ENCODE measurements at places on chromosomes 6 and 20. TPM values are rescaled to one million over a fixed set of nuclear protein-coding genes. Genes with fewer than 3 reads are reported as not detected.

Gene SLC32A1
- not detected for total RNA-seq

Gene MOCS1
- 8.4 TPM for total RNA-seq

Gene KCNK15
- 8.5 TPM for total RNA-seq

Gene PLEKHG1
- 3.7 TPM for total RNA-seq

Gene MEP1A
- total RNA-seq: not detected

Gene AKAP12
- 196 TPM for total RNA-seq

Gene SEMG2
- not detected for total RNA-seq

Gene IL20RA
- total RNA-seq: 0.90 TPM

Gene GHRH
- not detected for total RNA-seq

Gene ZFP64
- total RNA-seq: 21.9 TPM

Gene CTAGE9
- not detected for total RNA-seq

Gene SLC25A27
- total RNA-seq: 6.2 TPM

Gene TRMT6
- total RNA-seq: 4.1 TPM

Gene STMND1
- not detected for total RNA-seq

Gene AKAP7
- total RNA-seq: 5.4 TPM

Gene NR2E1
- not detected for total RNA-seq

Gene RALGAPB
- 49.0 TPM for total RNA-seq

Gene ACTL10
- total RNA-seq: 2.5 TPM

Gene HMGCLL1
- not detected for total RNA-seq

Gene NKX2-2
- not detected for total RNA-seq

Gene CAGE1
- 0.33 TPM for total RNA-seq

Gene EPHA7
- 1.5 TPM for total RNA-seq

Gene TREML1
- not detected for total RNA-seq

Gene TULP1
- total RNA-seq: not detected

Gene PDYN
- total RNA-seq: not detected

Gene PRPF6
- total RNA-seq: 120 TPM

Gene PLCB1
- 46.5 TPM for total RNA-seq

Gene CFAP206
- total RNA-seq: 0.27 TPM

Gene TMEM74B
- total RNA-seq: not detected

Gene SPTLC3
- total RNA-seq: 6.8 TPM

Gene OR2H1
- total RNA-seq: not detected

Gene ADGB
- total RNA-seq: not detected

Gene SRXN1
- 67.9 TPM for total RNA-seq

Gene OVOL2
- not detected for total RNA-seq

Gene SOD2
- total RNA-seq: 184 TPM

Gene TGM2
- total RNA-seq: 117 TPM

Gene PTCRA
- total RNA-seq: not detected

Gene CRYBG1
- total RNA-seq: 19.3 TPM

Gene PI3
- total RNA-seq: not detected

Gene SNAP91
- 0.36 TPM for total RNA-seq

Gene BTNL2
- total RNA-seq: not detected

Gene OGFR
- total RNA-seq: 31.0 TPM

Gene ENPP5
- 5.3 TPM for total RNA-seq

Gene SNAI1
- 2.7 TPM for total RNA-seq

Gene SGK2
- 0.09 TPM for total RNA-seq

Gene MAS1
- under 0.01 TPM for total RNA-seq

Gene PRR18
- total RNA-seq: not detected

Gene STX11
- total RNA-seq: 0.16 TPM

Gene FAM83B
- 0.09 TPM for total RNA-seq

Gene ADGRF5
- 15.9 TPM for total RNA-seq

Gene C6orf15
- not detected for total RNA-seq

Gene SASH1
- total RNA-seq: 60.2 TPM

Gene ARG1
- not detected for total RNA-seq

Gene NHSL1
- total RNA-seq: 17.8 TPM

Gene TCF15
- not detected for total RNA-seq

Gene RAE1
- 26.9 TPM for total RNA-seq

Measured in fibroblast of the aortic adventitia (primary cell).